ENCODE measurements at places on chromosomes 5 and 9.

DNA sequence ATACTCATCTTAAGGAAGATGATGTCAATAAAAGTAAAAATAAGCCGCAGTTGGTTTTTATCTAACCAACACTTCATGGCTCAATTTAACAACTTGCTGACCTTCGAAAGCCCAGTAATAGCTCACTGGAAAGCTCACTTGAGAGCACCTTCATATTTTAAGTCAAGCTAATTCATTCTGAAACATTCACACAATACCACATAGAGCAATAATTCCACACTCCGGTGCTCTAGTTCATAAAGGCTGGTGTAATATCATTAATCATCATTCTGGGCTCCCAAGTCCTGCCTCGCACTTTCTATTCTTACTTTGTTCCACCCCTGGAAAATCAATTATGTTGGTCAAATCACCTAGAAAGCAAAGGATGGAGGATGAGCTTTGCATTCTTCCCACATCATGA is 74.4 kb downstream of the ELAVL2 start:
- no peak for DNase-seq

- DNase-seq: no peak
Measured at GRCh38 chr5:139669662-139670368, 21.7 kb downstream of the CXXC5 start.

- DNase-seq: no peak
Measured at GRCh38 chr9:93009337-93010015, 49.0 kb upstream of the SUSD3 start.

DNA sequence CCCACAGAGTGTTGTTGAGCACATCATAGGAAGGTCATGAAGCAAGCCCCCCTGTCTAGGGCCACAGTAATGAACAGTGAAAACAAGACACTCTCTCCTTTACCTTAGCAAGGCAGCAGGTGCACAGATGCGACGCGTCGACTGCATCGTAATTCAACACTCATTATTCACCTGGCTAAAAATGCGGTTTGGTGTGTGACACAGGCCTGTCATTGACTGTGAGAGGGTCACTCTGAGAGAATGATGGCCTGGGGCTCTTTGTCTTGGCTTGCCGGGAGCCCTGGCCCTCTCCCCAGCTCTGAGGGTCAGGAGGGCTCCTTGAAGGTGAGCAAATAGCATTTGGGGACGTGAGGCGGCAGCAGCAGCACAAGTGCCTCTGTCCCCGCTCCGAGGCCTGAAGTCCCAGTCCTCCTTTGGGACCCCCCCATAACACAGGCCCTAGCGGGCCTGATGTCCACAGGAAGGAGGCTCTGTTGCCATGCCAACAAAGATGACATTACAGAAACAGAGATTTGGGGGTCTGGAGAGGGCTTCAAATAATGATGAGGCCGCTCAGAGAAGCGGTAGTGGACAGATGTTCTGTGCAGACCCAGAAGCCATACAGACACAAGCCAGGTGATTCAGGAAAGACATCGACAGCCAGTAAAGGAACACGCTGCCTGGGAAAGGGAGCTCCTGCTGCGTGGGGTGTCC is 46.7 kb downstream of the SHB start:
- no peak for DNase-seq

All from kidney glomerular epithelial cell (primary cell).